ENCODE measurements at places on chromosomes 4 and X. TPM values are rescaled to one million over a fixed set of nuclear protein-coding genes. Genes with fewer than 3 reads are reported as not detected.

The ATP2B3 gene
- not detected for polyA plus RNA-seq

The ARL9 gene
- 1.1 TPM for polyA plus RNA-seq

The DNAAF6 gene
- polyA plus RNA-seq, result not detected

The CYSLTR1 gene
- polyA plus RNA-seq, result 0.02 TPM

The BEX2 gene
- polyA plus RNA-seq, result 0.32 TPM

The LRAT gene
- 0.03 TPM for polyA plus RNA-seq

The PNMA3 gene
- polyA plus RNA-seq, result not detected

The PABPC5 gene
- 2.3 TPM for polyA plus RNA-seq

The F8 gene
- 3.2 TPM for polyA plus RNA-seq

The MAGEB17 gene
- polyA plus RNA-seq, result 0.06 TPM

The ZNF630 gene
- 0.32 TPM for polyA plus RNA-seq

The TEC gene
- 0.99 TPM for polyA plus RNA-seq

The LANCL3 gene
- polyA plus RNA-seq, result 0.02 TPM

The CLNK gene
- polyA plus RNA-seq, result not detected

The TGIF2LX gene
- not detected for polyA plus RNA-seq

The HSD17B13 gene
- 0.19 TPM for polyA plus RNA-seq

The NPNT gene
- 0.02 TPM for polyA plus RNA-seq

The XAGE1B gene
- not detected for polyA plus RNA-seq

The TLR3 gene
- 4.9 TPM for polyA plus RNA-seq

The CXCL8 gene
- polyA plus RNA-seq, result 1.2 TPM

The PITX2 gene
- polyA plus RNA-seq, result 0.40 TPM

The SASH3 gene
- not detected for polyA plus RNA-seq

The GPC4 gene
- 1.0 TPM for polyA plus RNA-seq

The NIPAL1 gene
- 0.14 TPM for polyA plus RNA-seq

The MAP7D2 gene
- polyA plus RNA-seq, result 0.26 TPM

The STIM2 gene
- polyA plus RNA-seq, result 19.0 TPM

The HPGD gene
- 0.08 TPM for polyA plus RNA-seq

The SLC49A3 gene
- 0.42 TPM for polyA plus RNA-seq

The CT45A2 gene
- polyA plus RNA-seq, result not detected

The TMPRSS11D gene
- polyA plus RNA-seq, result not detected

The SLC4A4 gene
- 33.4 TPM for polyA plus RNA-seq

The MRPL1 gene
- 35.5 TPM for polyA plus RNA-seq

The TENM3 gene
- polyA plus RNA-seq, result 2.7 TPM

The MAGEA10 gene
- polyA plus RNA-seq, result not detected

The FAM156B gene
- 11.4 TPM for polyA plus RNA-seq

The PABPC1L2B gene
- polyA plus RNA-seq, result not detected

The CASK gene
- polyA plus RNA-seq, result 30.7 TPM

The GPRASP2 gene
- 8.8 TPM for polyA plus RNA-seq

The FAM184B gene
- not detected for polyA plus RNA-seq

The GUCY1B1 gene
- 11.2 TPM for polyA plus RNA-seq

The SLC16A2 gene
- polyA plus RNA-seq, result 27.2 TPM

The KIT gene
- 7.0 TPM for polyA plus RNA-seq

The MMRN1 gene
- not detected for polyA plus RNA-seq
